Stimulated activated CD8-positive, alpha-beta memory T cell treated with anti-CD3 and anti-CD28 coated beads, Interleukin-4, amount 100 ng/mL, for 4 hours (primary cell): ENCODE measurements at places on chromosomes 4 and X.
A peak's percentile ranks its signal among the peaks of the same experiment; 100 is the strongest.

DNA sequence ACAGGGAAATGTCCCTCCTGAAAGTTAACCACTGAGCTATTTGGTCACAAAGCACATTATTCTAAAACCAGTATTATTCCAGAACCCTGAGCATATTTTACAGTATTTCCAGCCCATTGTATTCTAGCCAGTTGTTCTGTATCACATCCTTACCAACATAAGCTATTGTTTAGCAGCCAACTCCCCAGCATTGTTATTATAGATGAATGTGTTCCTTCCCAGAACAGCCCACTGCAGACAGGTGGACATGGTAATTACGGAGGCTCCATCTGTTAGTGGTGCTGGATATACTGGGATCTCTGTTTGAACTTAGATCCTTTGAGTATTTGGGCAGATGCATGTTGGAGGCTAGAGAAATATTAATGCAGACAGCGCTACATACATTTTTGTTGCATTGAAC is 126.1 kb downstream of the MGST2 start:
- DNase-seq = no peak

DNA sequence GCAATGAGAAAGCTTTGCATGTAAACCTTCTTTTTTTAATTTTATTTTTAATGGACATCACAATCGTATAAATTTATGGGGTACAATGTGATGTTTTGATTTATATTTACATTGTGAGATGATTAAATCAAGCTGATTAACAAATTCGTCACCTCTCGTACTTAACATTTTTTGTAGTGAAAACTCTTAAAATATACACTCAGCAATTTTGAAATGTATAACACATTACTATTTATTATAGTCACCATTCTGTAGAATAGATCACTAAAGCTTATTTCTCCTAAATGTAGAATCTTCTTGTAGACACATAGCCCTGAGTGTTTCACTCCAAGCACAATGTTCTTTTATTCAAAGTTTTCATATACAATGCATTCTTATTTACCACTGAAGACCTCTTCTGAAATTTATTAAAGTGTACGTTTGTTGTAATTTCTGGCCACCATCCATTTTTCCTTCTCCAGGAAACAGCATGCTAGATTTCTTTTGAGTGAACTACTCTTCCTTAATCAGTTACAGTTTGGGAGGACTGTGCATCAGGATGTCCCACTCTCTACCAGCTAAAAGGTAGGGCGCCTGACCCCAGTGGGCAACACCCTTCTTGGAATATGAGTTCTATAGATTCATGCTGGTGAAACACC is 4.4 kb upstream of the RBBP7 start:
- DNase-seq = no peak

- no peak for DNase-seq
Observed at GRCh38 chr4:120432301-120432860, 365.7 kb upstream of the MAD2L1 start.

DNA sequence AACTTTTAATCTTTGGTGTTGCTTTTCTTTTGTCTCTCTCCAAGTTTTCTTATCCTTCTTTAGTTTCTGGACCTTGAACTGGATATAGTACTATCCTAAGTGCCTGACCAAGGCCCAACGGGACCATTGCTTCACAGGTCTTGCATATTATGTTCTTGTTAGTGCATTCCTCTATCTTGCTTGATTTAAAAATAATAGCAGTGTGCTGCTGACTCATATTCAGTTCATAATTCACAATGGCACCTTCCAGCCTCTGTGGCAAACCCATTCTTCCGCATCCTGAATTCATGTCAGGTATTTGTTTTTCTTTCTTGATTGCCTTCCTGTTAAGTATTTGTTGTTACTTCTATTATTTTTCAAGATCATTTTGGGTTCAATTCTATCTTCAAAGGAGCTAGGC is 197.1 kb upstream of the GIMD1 start:
- no peak for DNase-seq

DNA sequence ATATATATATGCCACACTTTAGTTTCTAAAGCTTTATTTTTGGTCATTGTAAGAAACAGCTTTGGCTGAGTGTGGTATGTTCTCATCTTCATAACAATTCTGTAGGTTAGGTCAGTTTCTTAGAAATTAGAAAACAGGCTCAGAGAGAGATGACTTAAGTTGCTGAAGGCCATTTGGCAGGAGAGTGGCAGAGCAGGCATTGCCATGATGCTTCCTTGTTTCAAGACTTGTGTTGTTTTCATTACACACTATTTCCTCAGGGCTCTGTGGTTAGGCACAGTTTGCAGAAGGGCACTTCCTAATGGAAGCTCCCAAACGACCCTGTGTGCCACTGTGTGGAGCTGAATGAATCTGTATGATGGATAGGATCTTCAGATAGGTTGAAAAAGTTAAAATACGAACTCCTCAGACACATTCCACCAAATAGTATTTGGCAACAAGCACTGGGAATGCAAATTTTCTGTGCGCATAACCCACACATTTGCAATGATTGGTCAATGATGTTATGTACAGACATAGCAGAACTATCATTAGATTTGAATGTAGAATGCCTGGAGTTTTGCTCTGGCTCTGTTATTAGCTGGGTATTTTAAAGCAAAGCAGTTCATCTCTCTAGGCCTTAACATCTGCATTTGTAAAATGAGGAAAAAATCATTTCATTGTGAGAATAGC is 274.3 kb upstream of the HS3ST1 start:
- DNase-seq = no peak

DNA sequence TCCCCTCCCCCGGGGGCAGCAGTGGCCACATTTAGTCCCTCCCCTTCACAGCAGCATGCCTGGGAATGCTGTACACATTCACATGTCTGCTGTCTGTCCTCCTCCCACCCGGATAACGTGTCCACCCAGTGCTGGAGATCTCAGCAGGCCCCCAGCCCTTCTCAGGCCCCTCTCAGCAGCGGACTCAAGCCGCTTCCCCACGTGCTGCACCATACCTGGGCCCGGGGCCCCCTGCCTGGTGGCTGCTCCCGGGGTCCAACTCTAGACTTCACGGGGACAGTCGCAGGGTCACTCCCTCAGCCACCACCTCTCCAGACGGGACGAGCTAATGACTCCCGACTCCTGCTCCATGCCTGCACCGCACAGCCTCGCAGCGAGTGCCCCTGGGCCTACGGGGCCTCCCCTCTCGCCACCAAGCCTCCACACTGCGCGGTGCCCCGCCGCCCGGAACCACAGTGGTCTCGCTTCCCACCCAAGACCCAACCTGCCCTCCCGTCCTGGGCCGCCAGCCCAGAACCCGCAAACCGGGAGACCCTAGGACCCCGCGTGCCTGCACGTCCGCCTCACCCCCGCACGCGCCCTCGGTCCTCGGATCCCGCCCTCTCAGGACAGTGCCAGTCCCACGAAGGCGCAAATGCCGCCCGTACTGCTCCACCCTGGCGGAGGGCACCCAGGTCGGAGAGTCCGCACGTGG is 1.3 kb upstream of the PCGF3 start:
- DNase-seq = no peak

DNA sequence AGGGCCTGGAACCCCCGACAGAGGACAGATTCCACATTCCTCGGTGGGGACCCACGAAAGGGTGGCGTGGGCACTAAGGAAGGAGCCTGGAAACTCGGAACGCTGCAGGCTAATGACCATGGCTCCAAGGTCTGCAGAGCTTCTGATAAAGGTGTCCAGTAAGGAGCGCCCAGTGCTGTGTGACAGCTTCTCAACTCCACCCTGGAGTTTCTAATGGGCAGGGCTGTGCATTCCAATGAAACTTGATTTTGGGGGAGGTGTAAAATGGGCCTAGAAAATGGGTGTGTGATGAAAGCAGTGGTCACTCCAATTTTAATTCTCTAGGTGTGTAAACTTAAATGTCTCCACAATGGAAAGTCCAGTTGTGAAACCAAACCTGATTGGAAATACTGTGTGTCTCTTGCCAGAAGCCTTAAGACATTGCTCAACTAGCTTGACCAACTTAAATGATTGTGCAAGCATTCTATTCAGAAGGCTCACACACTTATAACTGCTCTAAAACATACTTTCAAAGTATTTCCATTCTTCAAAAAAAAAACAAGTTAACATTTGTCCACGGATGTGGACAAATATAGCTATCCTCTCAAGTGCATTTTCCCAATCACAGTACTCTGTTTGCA is 52.1 kb downstream of the XAGE2 start:
- no peak for DNase-seq

DNA sequence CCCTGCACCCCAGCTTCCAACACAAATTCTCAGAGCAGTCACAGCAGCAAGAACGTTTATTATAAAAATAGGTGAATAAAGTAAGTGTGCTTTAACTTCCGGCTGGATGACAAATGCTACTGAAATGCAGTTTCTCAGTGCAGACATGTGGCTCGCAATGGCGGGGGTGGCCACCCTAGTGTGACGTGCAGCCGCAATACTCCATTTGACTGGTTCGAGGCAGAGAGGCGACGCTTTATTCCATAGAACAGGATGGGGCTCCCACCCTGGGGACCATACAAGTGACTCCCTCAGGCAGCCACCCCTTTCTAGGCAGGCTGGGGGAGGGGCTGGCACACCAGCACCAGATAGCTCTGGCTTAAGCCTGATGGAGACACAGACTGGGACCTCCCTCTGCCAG is 14.5 kb downstream of the TNIP2 start:
- no peak for DNase-seq

- DNase-seq = no peak
Observed at GRCh38 chr4:112001041-112001440, 144.2 kb upstream of the FAM241A start.

DNA sequence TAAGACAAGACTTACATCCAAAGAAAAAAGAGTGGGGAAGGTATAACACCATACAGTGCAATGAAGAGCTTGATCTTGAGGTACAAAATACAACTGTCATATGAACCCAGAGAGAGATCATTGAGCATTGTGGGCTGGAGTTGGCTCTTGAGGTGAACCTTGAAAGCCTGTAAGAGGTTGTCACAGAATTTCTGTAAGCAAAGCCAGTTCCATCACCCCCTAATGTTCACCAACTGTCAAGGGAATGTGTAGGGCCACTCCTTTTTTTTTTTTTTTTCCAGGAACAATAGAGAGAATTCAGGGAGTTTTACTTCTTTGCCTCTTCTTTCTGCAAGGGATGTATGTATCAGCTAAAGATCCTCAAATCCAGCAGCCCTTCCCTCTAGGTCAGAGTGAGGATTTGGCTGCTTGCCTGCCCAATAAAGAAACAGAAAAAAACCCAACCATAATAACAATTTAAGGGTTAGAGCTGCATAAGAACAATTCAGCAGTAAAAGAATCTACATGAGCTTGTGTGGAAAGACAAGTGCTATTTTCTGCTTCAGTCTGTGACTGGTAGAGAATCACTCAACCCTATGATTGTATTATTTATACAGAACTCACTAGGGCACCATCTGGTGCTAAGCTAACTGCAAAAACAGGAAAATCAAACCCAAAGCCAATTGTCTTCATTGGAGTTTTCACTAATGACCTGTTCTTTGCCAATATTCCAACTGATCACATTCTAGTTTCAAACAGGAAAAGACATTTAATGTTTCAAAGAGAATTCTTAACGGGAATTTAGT is 217.5 kb upstream of the TEX13C start:
- no peak for DNase-seq

GRCh38 chr4:52265781-52266525 is 214.8 kb downstream of the SPATA18 start:
- DNase-seq = no peak

- no peak for DNase-seq
Observed at GRCh38 chrX:151754047-151754429, 19.5 kb downstream of the CNGA2 start.

DNA sequence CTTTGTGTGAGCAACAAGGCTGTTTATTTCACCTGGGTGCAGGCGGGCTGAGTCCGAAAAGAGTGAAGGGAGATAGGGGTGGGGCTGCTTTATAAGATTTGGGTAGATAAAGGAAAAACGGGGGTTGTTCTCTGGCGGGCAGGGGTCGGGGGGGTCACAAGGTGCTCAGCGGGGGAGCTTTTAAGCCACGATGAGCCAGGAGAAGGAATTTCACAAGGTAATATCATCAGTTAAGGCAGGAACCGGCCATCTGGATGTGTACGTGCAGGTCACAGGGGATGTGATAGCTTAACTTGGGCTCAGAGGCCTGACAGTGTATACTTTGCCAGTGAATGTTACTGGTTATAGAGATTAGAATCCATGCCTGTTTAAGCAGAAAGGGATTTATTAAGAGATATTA is 19.7 kb upstream of the SPCS3 start:
- DNase-seq = no peak

- DNase-seq = no peak
Observed at GRCh38 chrX:18676470-18676869, 4.6 kb upstream of the RS1 start.

- no peak for DNase-seq
Observed at GRCh38 chrX:118355225-118355920, 9.5 kb downstream of the WDR44 start.

DNA sequence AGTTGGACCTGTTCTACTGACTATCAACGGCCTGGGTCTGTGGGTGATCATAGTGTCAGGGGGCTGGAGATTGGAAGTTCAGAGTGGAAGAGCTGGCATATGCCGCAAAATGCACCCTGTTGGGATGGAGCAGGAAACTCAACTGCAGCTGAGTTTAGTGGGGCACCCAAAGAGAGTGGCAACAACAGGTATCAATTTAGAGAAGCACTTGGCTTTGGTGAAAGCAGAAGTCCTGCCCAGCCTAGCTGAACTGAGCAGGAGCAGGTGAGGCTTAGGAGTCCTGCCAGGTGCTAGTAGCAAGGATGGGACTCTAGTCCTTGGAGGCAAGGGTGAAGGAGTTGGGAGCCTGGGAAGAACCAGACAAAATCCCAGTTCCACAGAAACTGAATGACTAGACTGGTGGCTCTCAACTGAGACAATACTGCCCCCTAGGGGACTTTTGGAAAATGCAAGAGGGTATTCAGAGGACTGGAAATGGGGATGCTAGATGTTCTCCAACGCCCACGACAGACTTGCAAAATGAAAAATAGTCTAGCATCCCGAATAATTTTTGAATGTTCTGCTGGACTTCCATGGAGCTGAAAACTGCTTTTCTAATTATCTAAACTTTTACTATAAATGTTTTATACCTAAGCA is 49.4 kb downstream of the RTL9 start:
- peak; percentile 7 for DNase-seq

- no peak for DNase-seq
Observed at GRCh38 chr4:41645728-41646390, 102.7 kb downstream of the PHOX2B start.

GRCh38 chr4:36138220-36138619 is 106.1 kb downstream of the ARAP2 start:
- no peak for DNase-seq

- DNase-seq = no peak
Observed at GRCh38 chr4:149752729-149753128, 62.9 kb downstream of the IQCM start.

- no peak for DNase-seq
Observed at GRCh38 chrX:45557387-45557786, 356.7 kb upstream of the DIPK2B start.

- DNase-seq = no peak
Observed at GRCh38 chrX:2587146-2587545, 86.4 kb upstream of the DHRSX start.

- DNase-seq = no peak
Observed at GRCh38 chr4:15495621-15496020, 25.9 kb downstream of the CC2D2A start.
